Stimulated activated CD4-positive, alpha-beta T cell treated with anti-CD3 and anti-CD28 coated beads, Interleukin-1b, Interleukin-23, amount 100 ng/mL, for 4 hours (primary cell): ENCODE measurements at places on chromosomes 12 and 14.

- no peak for DNase-seq
These were observed 47.1 kb downstream of the SLC2A13 start for GRCh38 chr12:40058721-40059190.

GRCh38 chr12:113797535-113797868, 168.6 kb downstream of the RBM19 start:
- no peak for DNase-seq

GRCh38 chr12:34033628-34034296, 11.5 kb downstream of the ALG10 start:
- DNase-seq = no peak

- DNase-seq = peak; percentile 2
These were observed 19.3 kb downstream of the CCDC62 start for GRCh38 chr12:122793685-122794106.

DNA sequence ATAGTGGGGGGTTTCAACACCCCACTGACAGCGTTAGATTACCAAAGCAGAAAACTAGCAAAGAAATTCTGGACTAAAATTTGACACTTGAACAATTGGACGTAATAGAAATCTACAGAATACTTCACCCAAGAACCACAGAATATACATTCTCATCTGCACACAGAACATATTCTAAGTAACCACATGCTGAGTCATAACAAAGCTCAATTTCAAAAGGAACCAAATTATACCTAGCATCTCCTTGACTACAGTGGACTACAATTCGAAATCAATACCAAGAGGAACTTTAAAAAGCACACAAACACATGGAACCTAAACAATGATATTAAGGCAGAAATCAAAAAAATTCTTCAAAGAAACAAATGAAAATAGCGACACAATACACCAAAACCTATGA, 871.6 kb upstream of the MDGA2 start:
- no peak for DNase-seq

- no peak for DNase-seq
These were observed 174.8 kb upstream of the AVPR1A start for GRCh38 chr12:63325757-63326156.

GRCh38 chr12:130591736-130592135, 124.4 kb downstream of the RIMBP2 start:
- no peak for DNase-seq

GRCh38 chr14:96247031-96247430, 9.0 kb upstream of the BDKRB1 start:
- no peak for DNase-seq

DNA sequence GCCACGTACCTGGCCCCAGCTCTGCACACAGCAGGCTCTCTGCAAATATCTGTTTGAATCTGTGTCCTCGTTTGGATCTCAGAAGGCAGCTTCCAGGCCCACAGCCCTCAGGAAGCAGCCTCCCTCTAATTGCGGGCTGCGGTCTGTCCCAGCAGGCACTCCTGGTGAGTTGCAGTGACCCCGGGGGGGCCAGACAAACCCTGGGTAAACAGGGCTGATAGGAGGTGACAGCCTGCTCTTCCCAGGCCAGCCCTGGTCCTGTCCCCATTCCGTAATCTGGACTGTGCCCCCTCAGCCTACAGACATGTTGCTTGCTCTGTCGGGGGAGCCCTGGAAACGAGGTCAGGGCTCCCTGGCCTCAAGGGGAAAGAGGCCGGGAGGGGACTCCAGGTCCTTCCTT, 2.0 kb downstream of the FOXN4 start:
- DNase-seq = no peak

DNA sequence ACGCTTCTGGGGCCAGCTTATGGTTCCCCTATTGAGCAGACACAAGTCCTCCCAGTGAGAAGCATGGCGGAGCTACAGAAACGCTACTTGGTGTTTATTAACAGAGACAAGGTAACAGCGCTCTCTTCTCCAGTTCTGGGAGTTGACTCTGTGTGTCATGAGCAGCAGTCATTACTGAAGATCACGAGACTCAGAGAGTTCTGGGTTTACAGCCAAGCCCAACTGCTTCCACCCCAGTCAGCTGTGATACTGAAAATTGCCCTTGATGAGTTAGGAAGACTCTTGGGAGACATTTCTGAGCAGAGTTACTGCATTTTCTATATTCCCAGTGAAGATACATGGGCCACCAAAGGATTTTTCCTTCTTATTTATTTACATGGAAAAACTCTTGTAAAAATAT, 48.6 kb downstream of the CFAP251 start:
- no peak for DNase-seq

DNA sequence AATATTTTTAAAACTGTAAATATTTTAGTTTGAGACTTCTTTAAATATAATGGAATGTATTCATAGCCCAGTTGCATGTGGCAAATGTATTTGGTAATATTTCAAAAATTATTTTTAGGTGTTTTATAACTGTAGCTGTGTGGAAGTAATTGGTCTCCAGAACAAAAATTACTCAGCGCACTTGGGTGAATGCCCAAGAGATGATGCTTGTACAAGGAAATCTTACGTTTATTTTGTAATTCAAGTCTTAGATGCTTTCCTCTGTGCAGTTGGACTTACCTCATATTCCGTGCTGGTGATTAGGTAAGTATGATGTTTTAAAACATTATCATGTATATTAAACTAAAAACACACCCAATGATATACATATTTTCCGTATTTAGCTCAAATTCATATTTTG, 76.7 kb upstream of the SLCO1B1 start:
- DNase-seq = no peak

DNA sequence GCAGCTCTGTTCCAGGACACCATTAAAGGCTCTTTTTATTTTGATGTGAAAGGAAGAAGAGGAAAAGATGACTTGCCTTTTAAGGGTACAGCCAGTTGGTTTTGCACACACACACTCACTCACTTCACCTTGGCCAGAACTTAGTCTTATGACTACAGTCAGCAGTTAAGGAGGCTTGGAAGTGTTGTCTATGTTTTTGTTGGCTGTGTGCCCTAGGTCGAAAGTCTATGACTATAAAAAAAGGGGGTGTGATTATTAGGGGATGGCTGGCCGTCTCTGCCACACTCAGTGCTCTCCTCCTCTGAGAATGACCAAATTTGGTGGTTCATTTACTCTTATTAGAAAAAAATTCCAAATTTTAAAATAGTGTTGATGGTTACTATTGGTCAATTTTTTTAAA, 139.5 kb upstream of the OTX2 start:
- DNase-seq = no peak
